Activated CD4-positive, alpha-beta memory T cell treated with anti-CD3 and anti-CD28 coated beads, Interleukin-2, amount 10 ng/mL, durations not matched to agents 7 days and 5 days (primary cell): ENCODE measurements at places on chromosomes 13 and 19. TPM values are rescaled to one million over a fixed set of nuclear protein-coding genes. Genes with fewer than 3 reads are reported as not detected.

Gene LRRC25
- not detected for total RNA-seq

- DNase-seq: no peak
Measured at GRCh38 chr19:4130744-4131438, 7.0 kb upstream of the MAP2K2 start.

Gene ATP4B
- not detected for total RNA-seq

Gene ICAM5
- 0.53 TPM for total RNA-seq

GRCh38 chr13:35238274-35238673 lies 238.2 kb downstream of the MAB21L1 start:
- no peak for DNase-seq

- DNase-seq: no peak
Measured at GRCh38 chr19:6739883-6740588, 556 bp downstream of the TRIP10 start.

DNA sequence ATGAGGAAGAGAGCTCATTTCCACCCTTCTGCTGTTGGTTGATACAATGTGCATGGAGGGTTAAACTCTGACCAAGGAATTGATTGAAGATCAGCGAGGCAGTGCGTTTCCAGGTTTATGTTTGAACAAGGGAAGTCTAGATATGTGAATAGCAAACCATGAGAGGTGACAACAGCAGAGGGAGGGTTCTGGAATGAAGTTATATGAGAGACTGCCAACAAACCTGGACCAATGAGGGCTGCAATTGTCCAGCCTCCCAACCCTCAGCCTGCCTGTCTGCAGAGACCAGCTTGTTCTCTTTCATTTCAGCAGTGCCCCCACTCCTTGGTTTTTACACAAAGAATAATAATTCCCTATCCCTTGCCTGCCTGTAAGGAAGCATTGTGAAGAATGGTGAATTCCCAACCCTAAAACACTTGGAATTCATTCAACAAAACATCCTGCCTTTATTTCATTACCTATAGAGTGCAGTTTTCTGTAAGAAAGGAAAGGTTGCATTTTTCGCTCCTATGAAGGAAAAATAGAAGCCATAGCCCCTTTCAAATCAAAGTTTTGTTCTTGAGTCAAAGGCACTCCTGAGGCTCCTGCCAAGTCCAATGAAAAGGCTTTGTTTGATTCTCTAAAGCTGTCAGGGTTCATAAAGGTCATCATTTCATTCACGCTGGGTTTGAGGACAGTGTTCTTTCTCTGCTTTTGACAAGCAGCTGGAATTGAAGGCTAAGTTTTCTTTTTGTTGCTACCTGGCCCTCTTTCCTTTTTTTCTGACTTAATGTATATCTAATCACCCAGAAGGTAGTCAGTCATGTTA lies 53.6 kb upstream of the ABCC4 start:
- no peak for DNase-seq

DNA sequence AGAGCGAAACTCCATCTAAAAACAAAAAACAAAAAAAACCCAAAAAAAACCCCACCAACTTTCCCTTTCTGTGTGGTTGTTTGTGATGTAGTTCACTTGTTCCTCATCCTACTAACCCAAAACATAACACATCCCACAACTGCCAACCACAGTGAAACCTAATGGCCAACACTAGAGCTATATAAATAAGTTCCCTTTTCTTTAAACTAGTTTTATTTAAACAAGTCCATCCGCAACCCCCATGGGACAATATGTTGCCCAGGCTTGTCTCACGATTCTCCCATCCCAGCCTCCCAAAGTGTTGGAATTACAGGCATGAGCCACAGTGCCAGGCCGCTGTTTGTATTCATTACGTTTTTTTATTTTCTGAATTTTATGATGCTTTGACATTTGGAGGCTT lies 71.2 kb upstream of the ADGRE5 start:
- no peak for DNase-seq
